ENCODE measurements at places on chromosomes 12 and 14.

GRCh38 chr14:20415782-20416206 lies 2.5 kb upstream of the TEP1 start:
- peak; percentile 87 for DNase-seq

GRCh38 chr12:39763890-39764169 lies 144.2 kb upstream of the ABCD2 start:
- no peak for DNase-seq

- DNase-seq = no peak
Observed at GRCh38 chr12:25295361-25295760, 44.6 kb upstream of the KRAS start.

GRCh38 chr12:125255935-125256633 lies 190.8 kb downstream of the AACS start:
- DNase-seq = no peak

- DNase-seq = no peak
Observed at GRCh38 chr12:18389820-18390219, 128.5 kb downstream of the PIK3C2G start.

DNA sequence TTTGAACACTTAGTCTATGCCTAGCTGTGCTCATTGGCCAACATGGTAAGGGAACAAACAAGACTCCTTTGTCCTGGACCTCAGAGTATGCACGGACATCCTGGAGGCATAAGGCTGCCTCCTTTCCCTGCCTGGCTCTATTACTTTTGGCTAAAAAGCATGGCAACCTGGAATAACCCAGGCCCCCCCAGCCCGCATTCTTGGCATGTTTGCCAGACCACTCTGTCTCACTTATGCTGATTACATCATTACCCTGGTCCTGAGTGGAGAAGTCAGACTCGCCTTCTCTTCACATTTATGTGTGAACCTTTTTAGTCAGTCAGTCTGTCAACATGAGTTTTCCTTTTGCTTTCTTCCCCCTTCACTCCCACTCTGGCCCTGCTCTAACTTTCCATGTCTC lies 58.0 kb upstream of the ELK3 start:
- DNase-seq = no peak

Data from OCI-M1 (cell line).